Calu3 (cell line): ENCODE measurements at places on chromosomes 16 and 17. TPM values are rescaled to one million over a fixed set of nuclear protein-coding genes. Genes with fewer than 3 reads are reported as not detected.

DNA sequence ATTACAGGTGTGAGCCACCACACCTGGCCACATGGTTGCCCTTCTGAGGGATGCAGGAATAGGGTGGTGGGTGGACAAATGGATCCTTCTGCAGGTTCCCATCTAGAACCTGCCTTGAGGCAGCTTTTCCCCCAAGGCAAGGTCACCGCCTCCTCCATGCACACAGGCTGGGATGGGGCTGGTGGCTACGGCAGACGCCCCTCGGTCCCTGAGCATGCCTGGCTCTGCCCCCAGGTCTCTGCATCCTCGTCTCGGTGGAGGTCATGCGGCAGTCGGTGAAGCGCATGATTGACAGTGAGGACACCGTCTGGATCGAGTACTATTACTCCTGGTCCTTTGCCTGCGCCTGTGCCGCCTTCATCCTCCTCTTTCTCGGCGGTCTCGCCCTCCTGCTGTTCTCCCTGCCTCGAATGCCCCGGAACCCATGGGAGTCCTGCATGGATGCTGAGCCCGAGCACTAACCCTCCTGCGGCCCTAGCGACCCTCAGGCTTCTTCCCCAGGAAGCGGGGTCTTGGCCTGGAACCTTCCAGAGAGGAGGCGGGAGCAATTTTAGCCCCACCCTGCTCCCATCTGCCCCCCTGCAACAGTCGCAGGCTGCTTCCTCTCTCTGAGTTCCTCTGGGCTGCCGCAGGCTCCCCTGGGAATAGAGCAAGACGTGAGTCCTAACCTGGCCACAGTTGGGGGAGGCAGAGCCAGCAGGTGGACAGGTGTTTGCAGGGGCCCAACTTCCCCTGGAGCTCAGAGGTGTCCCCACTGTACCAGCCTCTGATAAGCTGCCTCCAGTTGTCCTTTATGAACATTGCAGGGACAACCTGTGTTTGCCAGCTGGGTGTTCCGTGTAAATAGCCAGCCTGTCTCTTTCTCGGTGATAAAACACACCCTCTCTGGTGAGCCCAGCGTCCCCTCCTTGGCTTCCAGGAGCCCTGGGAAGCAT, 11.7 kb downstream of the CACNG1 start:
- no peak overlapping the region for H3K27ac ChIP-seq
- peaks cover 10% of the 10 kb centered on the region for H3K27me3 ChIP-seq
- DNase-seq = no peak
- H3K4me3 ChIP-seq = no peak overlapping the region
- no peaks in the 10 kb centered on the region for H3K36me3 ChIP-seq

DNA sequence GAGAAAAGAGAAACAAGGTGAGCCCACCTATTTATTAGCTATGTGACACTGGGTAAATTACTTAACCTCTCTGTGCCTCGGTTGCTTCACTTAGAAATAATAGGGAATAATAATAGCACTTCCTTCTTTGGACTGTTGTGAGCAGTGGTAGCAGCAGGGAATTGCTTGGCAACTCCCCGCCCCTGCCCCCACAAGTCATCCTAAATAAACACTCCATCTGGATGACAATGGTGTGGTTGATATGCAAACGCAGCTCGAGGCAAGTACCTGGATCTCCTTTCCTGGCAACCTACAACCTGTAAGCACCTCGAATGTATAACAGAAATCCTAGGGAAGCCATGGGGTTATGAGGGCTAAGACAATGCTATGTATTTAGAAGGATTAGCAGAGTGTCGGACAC, 9.1 kb downstream of the TEKT3 start:
- no peaks in the 10 kb centered on the region for H3K4me1 ChIP-seq
- H3K27ac ChIP-seq = no peak overlapping the region
- DNase-seq = no peak
- H3K27me3 ChIP-seq = no peaks in the 10 kb centered on the region

DNA sequence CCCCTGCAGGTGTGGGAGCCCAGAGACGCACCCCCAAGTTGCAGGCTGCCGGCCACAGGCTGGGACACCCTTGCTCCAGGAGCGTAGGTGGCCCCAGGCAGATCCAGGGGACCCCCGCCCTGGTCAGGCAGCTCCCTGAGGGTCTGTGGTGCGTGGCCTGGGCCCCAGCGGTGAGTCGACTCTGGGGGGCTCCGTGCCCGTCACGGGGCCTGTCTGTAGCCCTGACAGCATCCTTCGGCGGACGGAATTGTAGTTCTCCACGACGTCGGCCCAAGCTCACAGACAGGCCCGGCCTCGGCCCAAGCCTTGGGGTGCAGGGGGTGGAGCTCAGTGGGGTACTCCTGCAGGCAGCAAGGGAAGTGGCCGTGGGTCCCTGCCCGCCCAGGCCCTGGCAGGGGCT, 82.9 kb downstream of the LMF1 start:
- no peak overlapping the region for H3K4me3 ChIP-seq
- H3K36me3 ChIP-seq = no peaks in the 10 kb centered on the region
- H3K4me1 ChIP-seq = no peaks in the 10 kb centered on the region
- no peaks in the 10 kb centered on the region for H3K27me3 ChIP-seq
- H3K27ac ChIP-seq = no peak overlapping the region

GRCh38 chr16:86823888-86824671, 245.7 kb downstream of the FOXL1 start:
- H3K27me3 ChIP-seq = peaks cover 41% of the 10 kb centered on the region
- no peaks in the 10 kb centered on the region for H3K36me3 ChIP-seq
- peak overlapping the region; percentile 39 for H3K27ac ChIP-seq

- H3K4me1 ChIP-seq = peaks cover 6% of the 10 kb centered on the region
Observed at GRCh38 chr17:44955674-44956425, 8.3 kb upstream of the KIF18B start.

DNA sequence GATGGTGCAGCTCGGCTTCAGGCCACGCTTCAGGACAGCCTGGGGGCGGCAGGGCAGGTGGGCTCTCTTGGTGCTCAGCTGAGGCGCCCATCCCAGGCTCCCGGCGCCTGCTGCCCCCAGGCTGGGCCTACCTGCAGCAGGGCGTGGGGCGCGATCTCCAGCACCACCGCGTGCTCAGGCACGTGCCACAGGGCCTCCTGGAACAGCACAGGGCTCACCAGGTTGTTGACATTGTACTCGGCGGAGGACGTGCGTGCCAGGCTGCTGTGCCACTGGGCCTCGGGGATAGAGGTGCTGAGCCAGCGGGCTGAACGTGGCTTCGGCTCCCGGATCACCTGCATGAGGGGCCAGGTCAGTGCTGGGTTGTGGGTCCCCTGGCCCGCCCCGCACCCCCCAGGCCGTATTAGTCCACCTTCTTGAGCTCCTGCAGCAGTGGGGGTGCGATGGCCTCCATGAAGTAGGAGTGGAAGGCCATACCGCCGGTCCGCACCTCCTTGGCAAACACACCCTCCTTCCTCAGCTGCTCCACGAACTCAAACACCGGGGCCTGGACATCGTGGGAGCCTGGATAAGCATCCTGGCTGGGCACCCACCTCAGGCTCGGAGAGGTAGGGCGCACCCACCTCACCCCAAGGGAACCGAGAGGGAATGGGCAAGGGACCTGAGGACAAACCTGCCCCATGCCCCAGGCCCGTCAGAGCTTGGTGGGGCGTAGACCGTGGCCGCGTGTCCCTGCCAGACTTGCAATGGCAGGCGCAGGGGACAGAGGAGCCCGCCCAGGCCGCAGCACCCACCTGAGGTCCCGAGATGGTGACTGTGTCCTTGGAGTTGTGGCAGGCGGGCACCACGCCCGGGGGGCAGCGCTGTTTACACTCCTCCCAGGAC, 9.0 kb downstream of the FASN start:
- no peak overlapping the region for H3K27ac ChIP-seq
- DNase-seq = no peak
- H3K27me3 ChIP-seq = no peaks in the 10 kb centered on the region
- H3K36me3 ChIP-seq = peaks cover 75% of the 10 kb centered on the region
- H3K4me1 ChIP-seq = no peaks in the 10 kb centered on the region

DNA sequence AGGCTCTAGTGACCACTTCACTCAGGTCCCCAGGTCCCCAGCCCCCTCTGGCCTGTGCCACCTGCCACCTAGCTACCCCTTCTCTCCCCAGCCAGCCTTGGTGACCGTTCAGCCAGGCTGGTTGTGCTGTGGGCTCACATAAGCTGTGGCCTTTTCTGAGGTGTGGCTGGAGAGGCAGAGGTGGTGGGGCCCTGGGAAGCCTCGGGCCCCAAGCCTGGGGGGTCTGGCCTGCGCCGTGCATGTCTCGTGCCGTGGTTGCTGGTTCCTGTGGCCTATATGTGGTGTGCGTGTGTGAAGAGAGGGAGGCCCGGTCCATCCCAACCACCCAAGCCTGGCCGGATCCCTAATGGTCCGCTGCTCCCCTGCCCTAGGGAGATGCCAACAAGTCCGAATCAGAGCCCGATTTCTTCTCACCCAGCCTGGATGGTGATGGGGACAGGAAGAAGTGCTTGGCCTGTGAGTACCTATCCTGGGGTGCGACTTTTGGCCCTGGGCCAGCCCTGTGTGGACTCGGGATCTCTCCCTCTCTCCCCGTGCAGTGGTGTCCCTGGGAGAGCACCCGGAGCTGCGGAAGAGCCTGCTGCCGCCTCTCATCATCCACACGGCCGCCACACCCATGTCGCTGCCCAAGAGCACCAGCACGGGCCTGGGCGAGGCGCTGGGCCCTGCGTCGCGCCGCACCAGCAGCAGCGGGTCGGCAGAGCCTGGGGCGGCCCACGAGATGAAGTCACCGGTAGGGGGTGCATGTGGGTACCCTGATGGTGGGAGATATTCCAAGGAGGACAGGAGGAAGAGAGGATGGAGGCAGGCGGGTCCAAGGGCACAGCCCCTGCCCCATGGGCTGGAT, 35.9 kb downstream of the CACNA1G start:
- no peaks in the 10 kb centered on the region for H3K36me3 ChIP-seq
- H3K27me3 ChIP-seq = peaks cover 97% of the 10 kb centered on the region
- H3K4me3 ChIP-seq = no peak overlapping the region
- H3K4me1 ChIP-seq = no peaks in the 10 kb centered on the region
- peak; percentile 67 for DNase-seq

DNA sequence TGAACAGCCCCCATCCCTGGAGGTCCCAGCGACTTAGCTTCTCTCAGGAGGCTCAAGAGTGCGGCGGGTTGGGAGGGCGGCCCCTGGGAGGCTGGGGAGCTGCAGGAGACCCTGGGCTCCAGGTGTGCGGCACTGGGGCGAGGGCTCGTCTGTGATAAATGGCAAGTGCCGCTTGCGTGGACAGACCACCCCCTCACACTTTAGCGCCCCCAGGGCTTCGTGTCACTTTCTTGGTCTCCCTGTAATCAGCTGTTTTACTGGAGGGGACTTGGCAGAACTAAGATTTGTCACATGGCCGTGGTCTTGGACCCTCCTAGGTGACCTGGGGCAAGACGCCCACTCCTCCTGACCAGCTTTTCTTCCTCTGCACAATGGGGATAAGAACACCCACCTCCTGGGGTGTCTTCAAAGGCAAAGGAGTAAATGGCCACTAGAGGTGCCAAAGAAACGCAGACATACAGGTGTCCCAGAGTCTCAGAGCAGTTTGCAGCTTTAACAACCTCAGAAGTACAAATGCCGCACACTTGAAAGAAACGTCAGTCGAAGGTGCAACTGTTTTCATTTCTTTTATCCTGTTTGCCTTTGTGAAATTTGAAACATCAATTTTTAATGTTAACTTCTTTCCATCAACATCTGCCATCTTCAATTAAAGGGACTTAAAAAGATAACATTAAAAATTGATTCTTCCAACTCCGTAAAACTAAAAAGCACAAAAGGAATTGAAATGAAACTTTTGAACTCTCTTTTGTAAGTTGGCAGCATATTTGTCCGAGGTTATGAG, 946 bp downstream of the OSGIN1 start:
- peak overlapping the region; percentile 84 for H3K4me3 ChIP-seq
- peak; percentile 48 for DNase-seq
- no peaks in the 10 kb centered on the region for H3K27me3 ChIP-seq
- peak overlapping the region; percentile 87 for H3K27ac ChIP-seq

DNA sequence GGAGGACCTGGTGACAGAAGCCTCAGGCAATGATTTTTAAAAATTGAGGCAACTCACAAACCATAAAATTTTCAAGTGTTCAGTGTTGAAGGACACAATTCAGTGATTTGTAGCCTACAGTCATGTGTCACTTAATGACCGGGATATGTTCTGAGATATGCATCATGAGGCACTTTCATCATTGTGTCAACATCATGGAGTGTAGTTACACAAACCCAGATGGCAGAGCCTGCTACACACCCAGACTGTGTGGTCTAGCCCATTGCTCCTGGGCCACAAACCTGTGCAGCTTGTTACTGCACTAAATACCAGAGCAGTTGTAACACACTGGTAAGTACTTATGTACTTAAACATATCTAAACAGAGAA, 1.6 kb downstream of the PRSS41 start:
- H3K27me3 ChIP-seq = no peaks in the 10 kb centered on the region
- peak; percentile 42 for DNase-seq
- H3K36me3 ChIP-seq = peaks cover 6% of the 10 kb centered on the region
- peak overlapping the region; percentile 81 for H3K27ac ChIP-seq
- peaks cover 29% of the 10 kb centered on the region for H3K4me1 ChIP-seq

GRCh38 chr16:1989209-1990100, at the start of gene SYNGR3:
SYNGR3 (plus strand) TSS chr16:1989970; CDS start chr16:1990103, 133 bp downstream.
- H3K27ac ChIP-seq = peak within 1 kb of the TSS; percentile 13
- H3K4me3 ChIP-seq = peak within 1 kb of the TSS; percentile 54
- DNase-seq = no peak
- no peaks in the 10 kb centered on the region for H3K27me3 ChIP-seq
- peaks cover 54% of the 10 kb centered on the region for H3K36me3 ChIP-seq

DNA sequence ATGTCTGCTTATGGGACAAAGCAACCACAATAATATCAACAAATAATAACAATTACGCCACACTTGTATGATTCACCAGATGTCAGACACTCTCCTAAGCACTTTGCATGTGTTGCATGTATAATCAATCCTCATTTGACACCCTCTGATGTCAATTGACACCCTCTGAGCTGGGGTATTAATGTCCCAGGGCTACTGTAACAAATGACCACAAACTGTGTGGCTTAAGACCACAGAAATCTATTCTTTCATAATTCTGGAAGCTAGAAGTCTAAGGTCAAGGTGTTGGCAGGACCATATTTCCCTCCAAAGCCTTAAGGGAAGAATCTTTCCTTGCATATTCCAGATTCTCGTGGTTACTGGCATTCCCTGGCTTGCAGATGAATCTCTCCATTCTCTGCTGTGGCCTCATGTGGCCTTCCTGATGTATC, 112.7 kb downstream of the NPIPB5 start:
- H3K4me3 ChIP-seq = no peak overlapping the region
- H3K36me3 ChIP-seq = peaks cover 4% of the 10 kb centered on the region
- H3K27me3 ChIP-seq = no peaks in the 10 kb centered on the region

Gene GUCY2D
- total RNA-seq = not detected in 2 replicates

Gene RNF227
- total RNA-seq = 1.4 and 2.0 TPM in 2 replicates

Gene GINS3
- total RNA-seq = 11.9 and 13.6 TPM in 2 replicates
